ENCODE measurements at places on chromosomes 7 and 10.

GRCh38 chr7:123208793-123209192, 9.0 kb upstream of the SLC13A1 start:
- no peak for DNase-seq

- DNase-seq, result no peak
These were observed 241.6 kb upstream of the GALNT17 start for GRCh38 chr7:70890147-70890969.

DNA sequence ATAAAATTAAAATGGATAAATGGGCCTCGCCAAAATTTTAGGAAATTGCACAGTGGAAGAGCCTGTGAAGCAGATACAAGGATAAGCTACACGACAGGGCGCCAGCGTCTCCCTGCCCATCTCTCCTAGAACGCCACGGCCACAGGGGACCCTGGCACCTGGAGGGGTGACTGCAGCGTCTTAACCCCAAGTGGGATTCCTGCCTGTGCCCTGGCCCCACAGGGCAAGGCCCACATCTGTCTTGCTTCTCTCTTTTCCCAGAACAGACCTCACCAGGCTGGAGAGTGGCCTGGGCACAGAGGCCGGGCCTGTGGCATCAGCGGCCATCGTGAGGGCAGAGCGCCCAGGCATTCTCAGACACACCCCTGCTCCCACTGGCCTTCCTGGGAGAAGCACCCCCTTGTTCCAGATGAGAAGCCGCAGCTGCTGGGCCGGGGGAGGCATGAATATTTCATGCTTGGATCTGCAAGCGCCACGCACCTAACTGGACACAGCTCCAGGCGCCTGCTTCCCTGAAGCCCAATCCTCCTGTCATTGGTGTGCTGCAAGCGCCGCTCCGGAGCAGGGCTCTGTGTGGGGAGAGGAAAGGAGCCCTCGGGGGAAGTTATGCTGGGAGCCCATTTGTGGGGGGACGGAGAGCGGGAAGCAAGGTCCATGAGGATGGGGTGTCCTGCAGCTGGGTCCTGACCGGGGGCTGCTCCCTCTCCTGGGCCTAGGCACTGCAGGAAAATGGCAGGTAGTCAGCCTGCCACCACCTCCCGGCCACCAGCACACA, 153.5 kb downstream of the ELFN1 start:
- DNase-seq, result no peak

DNA sequence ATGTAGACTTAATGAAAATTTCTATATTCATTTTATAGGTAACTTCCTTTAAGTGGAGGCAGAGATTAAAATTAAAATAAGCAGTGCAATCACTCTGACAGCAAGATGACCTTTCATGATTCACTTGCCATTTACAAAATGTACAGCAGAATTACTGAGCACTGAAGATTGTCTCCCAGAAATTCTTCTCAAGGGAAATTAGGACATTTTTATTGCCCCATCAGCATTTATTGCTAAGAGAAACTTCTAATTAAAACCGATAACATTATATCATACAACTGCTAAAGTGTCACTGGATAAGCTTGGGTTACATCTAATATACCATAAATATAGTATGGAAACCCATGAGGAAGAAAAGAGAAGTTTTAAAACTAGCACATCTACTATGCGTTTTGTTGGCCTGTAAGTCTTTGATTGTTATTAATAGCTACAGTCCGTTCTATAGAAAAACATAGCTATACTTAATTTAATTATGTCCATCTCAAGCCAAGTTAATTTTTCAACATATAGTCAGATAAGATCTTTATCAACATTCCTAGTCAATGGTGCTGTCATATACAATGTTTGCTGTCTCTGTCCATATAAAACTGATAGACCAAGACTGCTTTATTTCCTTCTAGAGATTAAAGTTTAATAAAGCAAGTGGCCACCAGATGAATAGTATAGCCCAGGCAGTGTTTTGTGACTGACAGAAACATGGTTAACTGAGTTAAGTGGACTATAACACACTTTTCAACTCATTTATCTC, 217.1 kb upstream of the HGF start:
- no peak for DNase-seq

GRCh38 chr10:59332581-59332980, 29.8 kb downstream of the FAM13C start:
- DNase-seq, result no peak

DNA sequence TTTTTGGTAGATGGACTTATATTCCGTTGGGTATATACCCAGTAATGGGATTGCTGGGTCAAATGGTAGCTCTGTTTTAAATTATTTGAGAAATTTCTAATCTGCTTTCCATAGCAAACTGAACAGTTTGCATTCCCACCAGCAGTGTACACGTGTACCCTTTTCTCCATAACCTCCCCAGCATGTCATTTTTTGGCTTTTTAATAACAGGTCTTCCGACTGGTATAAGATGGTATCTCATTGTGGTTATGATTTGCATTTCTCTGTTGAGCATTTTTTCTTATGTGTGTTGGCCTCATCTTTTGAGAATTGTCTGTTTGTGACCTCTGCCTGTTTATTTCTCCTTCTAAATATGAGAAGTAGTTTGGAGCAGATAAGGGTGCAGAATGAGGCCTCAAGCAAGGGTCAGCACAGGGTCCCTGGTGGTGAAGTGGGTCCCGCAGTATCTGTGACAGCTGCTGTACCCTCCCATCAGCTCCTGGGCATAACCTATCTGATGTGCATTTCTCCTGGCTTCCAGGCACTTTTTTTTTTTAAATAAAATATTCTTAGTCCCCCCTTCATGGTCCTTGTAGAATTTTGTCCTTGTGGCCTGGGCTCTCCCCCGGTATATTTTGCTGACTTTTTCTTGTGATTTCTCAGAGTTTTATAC, 73.5 kb downstream of the PROSER2 start:
- no peak for DNase-seq

DNA sequence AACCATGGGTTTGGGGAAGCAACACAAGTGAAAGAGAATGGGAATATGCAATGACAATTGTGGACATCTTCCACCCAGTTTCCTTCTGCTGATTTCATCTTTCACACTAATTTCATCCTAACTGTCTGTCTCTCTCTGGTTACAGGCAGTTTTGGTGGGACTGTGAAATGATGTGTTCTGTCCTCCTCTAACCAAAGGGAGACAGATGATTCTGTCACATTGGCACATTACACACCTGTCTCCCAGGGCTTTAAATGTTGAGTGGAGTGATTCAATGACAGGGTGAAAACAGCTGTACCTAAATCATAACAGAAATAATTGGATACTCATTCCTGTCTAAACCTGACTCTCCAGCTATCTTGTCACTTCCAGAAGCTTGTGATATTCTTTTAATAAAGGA, 60.0 kb downstream of the DGKB start:
- no peak for DNase-seq

- DNase-seq, result no peak
These were observed 309.9 kb upstream of the IGFBP3 start for GRCh38 chr7:46230990-46231305.

GRCh38 chr7:55247428-55247827, 117.7 kb upstream of the LANCL2 start:
- no peak for DNase-seq

GRCh38 chr10:70084189-70084588, 31.5 kb downstream of the MACROH2A2 start:
- no peak for DNase-seq

DNA sequence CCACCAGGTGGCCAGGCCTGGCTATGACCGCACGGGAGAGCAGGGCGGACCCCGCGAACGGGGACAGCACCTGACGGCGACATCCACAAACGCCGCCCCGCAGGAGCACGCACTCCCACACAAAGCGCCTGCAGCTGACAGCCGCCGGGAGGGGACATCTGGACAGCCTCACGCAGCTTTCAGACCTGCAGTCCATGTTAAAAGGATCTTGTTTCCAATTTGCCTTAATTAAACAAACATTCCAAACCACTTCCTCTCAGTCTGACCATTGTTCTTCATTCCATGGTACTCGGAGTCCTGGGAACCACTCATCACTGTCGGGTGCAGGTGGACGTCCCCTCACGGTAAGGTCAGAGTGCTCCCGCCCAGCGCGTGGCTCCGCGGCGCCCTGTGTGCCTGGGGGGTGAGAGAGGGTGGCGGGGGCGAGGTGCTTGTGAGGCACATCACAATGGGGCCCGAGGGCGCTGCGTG, 5.9 kb upstream of the GPER1 start:
- no peak for DNase-seq

DNA sequence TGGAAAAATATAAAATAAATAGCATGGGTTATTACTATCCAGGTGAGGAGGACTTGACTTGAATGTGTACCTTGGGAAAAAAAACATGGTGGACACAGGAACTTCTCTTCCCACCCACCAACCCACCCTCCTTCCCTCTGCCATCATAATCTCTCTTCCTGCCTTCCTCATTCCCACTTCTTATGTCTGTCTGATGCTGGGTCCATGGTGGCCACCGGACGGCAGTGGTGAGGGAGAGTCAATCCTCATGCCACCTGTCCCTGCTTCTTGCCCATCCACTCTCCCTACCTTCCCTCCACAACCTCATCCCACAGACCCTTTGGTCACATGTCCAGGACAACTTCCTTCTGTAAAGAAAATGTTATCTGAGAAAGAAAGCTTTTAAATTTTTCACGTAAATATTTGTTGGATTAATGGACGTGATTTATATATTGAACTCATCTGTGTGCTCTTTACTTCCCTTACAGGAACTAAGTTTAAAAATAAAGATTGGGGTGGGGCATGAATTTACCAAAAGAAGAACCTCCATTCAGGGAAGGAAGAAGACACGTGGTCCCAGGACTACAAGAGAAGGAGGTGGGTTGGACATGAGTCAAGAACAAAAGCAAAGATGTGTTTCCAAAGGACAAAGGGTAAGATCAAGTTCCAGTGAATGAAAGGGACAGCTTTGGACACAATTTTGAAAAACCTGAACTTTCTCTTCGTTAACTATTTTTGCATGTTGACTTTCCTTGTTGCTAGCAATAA, 104.5 kb downstream of the PIP4K2A start:
- no peak for DNase-seq

GRCh38 chr7:118013252-118014010, 140.2 kb upstream of the CTTNBP2 start:
- no peak for DNase-seq

GRCh38 chr7:155007947-155008346, 5.0 kb upstream of the PAXIP1 start:
- DNase-seq, result no peak

- DNase-seq, result no peak
These were observed 90.7 kb downstream of the GNAI1 start for GRCh38 chr7:80225361-80225760.

DNA sequence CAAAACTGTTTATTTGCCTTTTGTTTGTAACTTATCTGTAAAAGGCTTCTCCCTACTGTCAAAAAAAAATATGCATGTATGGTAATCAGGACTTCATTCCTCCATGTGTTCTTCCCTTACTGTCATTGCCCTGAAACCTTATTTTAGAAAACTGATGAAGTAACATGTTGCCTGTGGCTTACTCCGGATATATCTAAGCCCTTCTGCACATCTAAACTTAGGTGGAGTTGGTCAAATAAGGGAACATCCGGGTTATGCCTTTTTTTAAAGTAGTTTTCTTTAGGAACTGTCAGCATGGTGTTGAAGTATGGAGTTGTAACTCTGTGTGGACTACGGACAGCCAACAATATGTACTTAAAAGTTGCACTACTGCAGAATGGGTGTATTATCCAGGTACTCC, 6.2 kb downstream of the SAR1A start:
- DNase-seq, result no peak

DNA sequence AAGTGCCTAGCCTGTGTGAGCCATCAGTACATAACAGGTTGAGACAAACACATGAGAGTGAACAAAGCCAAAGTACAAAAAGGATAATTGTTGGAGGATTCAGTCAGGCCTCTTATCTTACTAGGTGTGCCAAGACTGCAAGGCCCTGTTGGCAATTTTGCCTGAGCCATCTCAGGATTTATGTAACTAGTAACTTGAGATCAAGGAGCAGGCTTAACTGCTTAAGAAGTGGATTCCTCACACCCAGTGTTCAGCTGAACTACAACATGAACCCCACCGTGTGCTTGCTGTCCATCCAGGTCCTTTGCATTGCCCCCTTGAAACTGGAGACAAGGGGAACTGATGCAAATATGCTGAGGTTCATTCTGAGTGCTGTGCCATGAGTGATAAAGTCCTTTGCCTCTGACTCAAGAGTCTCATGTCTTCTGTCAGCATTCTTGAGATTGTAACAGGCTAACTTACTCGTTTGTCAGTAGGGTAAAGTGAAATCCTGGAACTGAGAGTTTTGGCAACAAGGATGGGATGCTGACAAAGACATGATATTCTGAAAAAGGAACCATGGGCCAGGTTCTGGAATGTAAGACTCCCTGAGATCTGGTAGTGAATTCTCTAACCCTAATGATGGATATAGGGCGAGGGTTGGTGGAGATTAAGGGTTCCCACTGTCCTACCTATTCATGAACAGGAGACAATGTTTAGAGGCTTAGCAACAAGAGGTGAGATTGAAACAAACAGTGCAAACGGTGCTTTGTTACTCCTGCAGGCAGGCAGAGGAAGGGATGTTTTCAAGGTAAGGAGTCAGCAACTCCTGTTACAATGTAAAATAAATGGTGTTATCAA, 44.1 kb upstream of the GATAD1 start:
- no peak for DNase-seq
